ENCODE measurements at places on chromosomes 2 and 18.

- no peaks in the 10 kb centered on the region for H3K27me3 ChIP-seq
- no peaks in the 10 kb centered on the region for H3K36me3 ChIP-seq
- no peak for DNase-seq
- peaks cover 28% of the 10 kb centered on the region for H3K4me1 ChIP-seq
- H3K4me3 ChIP-seq = peak overlapping the region; percentile 40
Observed at GRCh38 chr2:28390746-28391563, 1.7 kb upstream of the FOSL2 start.

- H3K27ac ChIP-seq = no peak overlapping the region
- H3K4me3 ChIP-seq = no peak overlapping the region
- H3K36me3 ChIP-seq = no peaks in the 10 kb centered on the region
- H3K4me1 ChIP-seq = no peaks in the 10 kb centered on the region
- no peaks in the 10 kb centered on the region for H3K27me3 ChIP-seq
- DNase-seq = no peak
Observed at GRCh38 chr2:145199827-145200706, 680.1 kb upstream of the ZEB2 start.

DNA sequence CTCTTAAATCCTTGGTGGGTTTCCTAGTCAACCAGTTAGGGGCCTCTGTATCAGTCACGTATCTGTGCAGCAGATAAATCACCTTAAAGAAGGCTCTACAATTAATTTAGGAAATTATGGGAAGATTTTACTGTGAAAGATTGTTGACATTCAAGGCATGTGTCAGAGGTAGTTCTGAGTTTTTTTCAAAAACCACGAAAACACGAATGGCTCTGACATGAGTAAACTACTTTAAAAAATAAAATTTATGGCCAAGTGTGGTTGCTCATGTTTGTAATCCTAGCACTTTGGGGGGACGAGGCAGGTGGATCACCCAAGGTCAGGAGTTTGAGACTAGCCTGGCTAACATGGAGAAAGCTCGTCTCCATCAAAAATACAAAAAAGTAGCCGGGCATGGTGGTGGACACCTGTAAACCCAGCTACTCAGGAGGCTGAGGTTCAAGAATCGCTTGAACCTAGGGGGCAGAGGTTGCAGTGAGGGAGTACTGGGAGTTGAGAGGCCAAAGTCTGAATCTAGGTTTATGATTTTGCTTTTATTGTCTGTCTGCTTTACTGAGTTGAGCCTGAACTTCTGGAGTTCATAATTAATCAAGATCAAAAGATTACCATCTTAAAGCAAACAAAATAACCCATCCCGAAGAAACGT is 77.1 kb downstream of the SPRED2 start:
- H3K27me3 ChIP-seq = no peaks in the 10 kb centered on the region
- no peaks in the 10 kb centered on the region for H3K36me3 ChIP-seq
- H3K27ac ChIP-seq = no peak overlapping the region
- H3K4me3 ChIP-seq = no peak overlapping the region

- DNase-seq = no peak
- H3K27ac ChIP-seq = no peak overlapping the region
- H3K36me3 ChIP-seq = no peaks in the 10 kb centered on the region
Observed at GRCh38 chr18:42271647-42272414, 316.8 kb downstream of the PIK3C3 start.

DNA sequence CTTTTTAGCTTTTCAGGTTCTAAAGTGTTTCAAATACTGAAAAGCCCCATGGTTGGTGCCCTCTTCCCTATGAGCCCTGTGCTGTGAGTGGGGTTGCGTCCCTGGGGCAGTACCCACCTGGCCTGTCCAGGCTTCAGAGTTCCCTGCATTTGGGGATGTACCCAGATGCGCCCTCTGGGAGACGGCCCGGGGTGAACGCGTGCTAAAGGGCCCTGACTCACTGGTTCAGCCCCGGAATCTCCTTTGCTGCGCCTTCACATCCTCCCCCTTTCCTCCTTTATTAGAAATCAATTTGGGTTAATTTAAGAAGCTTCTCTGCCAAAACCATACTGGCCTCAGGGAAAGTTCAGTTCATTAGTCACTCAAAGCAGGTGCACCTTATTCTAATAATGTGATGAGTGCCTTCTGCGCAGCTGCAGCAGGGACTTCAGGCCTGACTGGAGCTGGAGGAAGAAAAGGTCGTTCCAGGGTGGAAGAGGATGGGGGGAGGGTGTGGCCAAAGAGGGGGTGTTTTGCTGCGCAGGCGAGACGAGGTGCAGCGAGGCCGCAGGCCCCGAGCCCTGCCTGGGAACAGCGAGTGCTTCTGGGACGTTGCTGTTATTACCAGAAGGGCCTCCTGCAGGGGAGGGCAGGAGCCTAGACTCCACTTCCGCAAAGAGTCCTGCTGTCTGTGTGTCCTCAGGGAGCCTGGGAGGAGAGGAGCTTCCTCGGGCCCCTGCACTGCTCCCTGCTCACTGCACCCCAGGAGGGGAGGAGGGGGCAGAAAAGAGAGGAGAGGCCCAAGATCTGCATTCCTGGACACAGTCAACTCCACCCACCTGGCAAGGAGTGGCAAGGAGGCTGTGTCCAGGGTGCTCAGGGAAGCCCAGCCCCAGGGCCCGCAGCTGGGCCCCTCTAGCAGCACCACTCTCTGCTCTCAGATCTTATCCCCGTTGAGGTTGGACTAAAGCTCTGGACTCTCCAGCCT is 223.2 kb upstream of the PXDN start:
- H3K27ac ChIP-seq = no peak overlapping the region
- no peak for DNase-seq
- H3K36me3 ChIP-seq = no peaks in the 10 kb centered on the region
- H3K4me1 ChIP-seq = no peaks in the 10 kb centered on the region
- H3K4me3 ChIP-seq = no peak overlapping the region
- no peaks in the 10 kb centered on the region for H3K27me3 ChIP-seq

- no peaks in the 10 kb centered on the region for H3K27me3 ChIP-seq
- H3K27ac ChIP-seq = no peak overlapping the region
- no peak for DNase-seq
- H3K36me3 ChIP-seq = no peaks in the 10 kb centered on the region
- no peaks in the 10 kb centered on the region for H3K4me1 ChIP-seq
- no peak overlapping the region for H3K4me3 ChIP-seq
Observed at GRCh38 chr2:16044946-16045456, 104.7 kb downstream of the MYCN start.

- no peak for DNase-seq
- H3K27me3 ChIP-seq = no peaks in the 10 kb centered on the region
- H3K27ac ChIP-seq = no peak overlapping the region
- H3K4me1 ChIP-seq = no peaks in the 10 kb centered on the region
- H3K4me3 ChIP-seq = no peak overlapping the region
Observed at GRCh38 chr2:204890680-204891079, 345.4 kb downstream of the PARD3B start.

DNA sequence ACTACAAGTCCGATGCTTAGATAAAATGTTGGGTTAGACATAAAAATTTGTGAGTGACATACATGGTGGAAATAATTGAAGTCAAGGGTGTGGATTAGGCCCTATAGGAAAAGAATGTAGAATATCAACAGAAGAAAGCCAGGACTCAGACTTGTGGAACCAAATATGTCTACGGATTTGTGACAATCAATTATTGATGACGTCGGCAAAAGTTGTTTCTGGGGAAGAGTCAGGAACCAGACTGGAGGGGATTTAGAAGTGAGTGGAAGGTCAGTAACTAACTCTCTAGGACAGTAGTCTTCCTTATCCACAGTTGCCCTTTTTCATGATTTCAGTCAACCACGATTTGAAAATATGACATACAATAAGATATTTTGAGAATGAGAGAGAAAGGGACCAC is 130.9 kb upstream of the TANK start:
- H3K4me1 ChIP-seq = no peaks in the 10 kb centered on the region
- H3K4me3 ChIP-seq = no peak overlapping the region
- H3K27me3 ChIP-seq = no peaks in the 10 kb centered on the region
- H3K27ac ChIP-seq = no peak overlapping the region
- no peak for DNase-seq

- H3K4me3 ChIP-seq = no peak overlapping the region
- H3K27ac ChIP-seq = no peak overlapping the region
- H3K4me1 ChIP-seq = no peaks in the 10 kb centered on the region
- no peaks in the 10 kb centered on the region for H3K27me3 ChIP-seq
- no peak for DNase-seq
Observed at GRCh38 chr2:128777196-128778035, 458.7 kb upstream of the HS6ST1 start.

DNA sequence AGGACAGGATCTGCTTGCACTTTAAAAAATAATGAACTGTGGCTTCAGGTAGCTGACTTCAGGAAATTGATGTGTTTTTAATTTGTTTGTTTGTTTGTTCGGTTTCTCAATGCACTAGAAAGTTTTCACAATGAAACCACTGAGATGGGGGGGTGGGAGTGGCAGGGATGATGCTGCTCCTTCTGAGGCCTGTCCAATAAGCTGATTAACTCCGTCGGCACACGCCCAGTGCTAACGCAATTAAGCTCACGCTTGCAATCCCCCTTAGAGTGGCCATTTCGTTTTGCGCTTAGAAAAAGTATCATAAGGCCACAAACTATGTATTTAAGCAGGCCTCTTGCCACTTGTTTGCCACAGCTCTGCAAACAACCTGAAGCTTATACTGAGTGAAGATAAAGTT is 12.5 kb upstream of the GPR39 start:
- no peaks in the 10 kb centered on the region for H3K36me3 ChIP-seq
- no peak overlapping the region for H3K4me3 ChIP-seq

GRCh38 chr2:69405306-69405705 is 18.3 kb upstream of the GFPT1 start:
- H3K27ac ChIP-seq = no peak overlapping the region
- no peak overlapping the region for H3K4me3 ChIP-seq
- H3K27me3 ChIP-seq = no peaks in the 10 kb centered on the region
- no peak for DNase-seq

GRCh38 chr2:64922482-64923384 is 66.5 kb upstream of the SLC1A4 start:
- no peaks in the 10 kb centered on the region for H3K36me3 ChIP-seq
- no peak overlapping the region for H3K4me3 ChIP-seq
- peaks cover 23% of the 10 kb centered on the region for H3K4me1 ChIP-seq
- DNase-seq = no peak

DNA sequence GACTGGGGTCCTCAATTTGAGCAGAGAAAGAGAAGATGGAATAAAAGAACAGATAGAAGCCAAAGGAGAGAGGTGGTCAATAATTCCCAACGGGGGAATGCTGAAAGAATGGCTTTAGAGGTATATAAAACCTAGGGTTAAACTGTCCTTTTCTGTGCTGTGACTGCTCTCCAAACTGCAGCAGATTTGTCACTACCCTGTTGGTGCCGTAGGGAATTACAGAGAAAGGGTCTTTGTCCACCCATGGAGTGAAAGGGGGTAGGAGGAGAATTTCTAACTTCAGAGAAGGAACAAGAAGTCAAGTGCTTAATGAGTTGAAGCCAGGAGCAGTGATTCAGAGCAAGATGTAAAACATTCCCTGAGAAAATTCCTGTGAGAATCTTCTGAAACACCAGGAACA is 486.5 kb downstream of the NUP35 start:
- DNase-seq = no peak
- H3K36me3 ChIP-seq = no peaks in the 10 kb centered on the region
- H3K27me3 ChIP-seq = no peaks in the 10 kb centered on the region
- no peak overlapping the region for H3K4me3 ChIP-seq
- H3K27ac ChIP-seq = no peak overlapping the region

DNA sequence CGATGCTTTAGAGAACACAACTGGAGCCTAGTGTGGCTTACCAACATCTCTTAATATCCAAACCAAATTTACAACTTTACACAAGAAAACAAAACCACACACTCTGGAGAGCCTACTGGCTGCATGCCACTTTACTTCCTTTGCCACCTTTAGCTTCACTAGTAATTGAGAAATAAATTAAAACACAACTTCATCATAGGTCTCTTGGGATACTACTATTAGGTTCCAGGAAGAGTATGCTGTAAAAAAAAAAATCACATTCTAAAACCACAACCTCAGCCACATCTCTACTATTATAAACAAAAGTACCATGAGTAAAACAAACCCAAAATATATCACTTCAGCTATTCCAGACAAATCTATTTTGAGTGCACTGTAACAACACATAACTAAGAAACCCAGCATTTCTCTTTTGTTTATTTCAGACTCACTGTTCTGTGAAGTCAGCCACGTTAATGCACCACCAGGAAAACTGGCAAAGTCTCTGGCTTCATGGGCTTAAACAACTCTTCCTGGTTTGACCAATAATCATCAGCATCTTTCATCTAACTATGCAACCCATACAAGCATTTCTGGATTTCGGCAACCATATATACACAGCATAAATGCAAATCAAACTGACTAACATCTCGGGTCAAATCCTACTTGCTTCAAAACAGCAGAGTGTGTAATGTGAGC is 59.1 kb downstream of the REV1 start:
- no peak for DNase-seq
- no peak overlapping the region for H3K4me3 ChIP-seq
- H3K27ac ChIP-seq = no peak overlapping the region
- H3K4me1 ChIP-seq = no peaks in the 10 kb centered on the region

DNA sequence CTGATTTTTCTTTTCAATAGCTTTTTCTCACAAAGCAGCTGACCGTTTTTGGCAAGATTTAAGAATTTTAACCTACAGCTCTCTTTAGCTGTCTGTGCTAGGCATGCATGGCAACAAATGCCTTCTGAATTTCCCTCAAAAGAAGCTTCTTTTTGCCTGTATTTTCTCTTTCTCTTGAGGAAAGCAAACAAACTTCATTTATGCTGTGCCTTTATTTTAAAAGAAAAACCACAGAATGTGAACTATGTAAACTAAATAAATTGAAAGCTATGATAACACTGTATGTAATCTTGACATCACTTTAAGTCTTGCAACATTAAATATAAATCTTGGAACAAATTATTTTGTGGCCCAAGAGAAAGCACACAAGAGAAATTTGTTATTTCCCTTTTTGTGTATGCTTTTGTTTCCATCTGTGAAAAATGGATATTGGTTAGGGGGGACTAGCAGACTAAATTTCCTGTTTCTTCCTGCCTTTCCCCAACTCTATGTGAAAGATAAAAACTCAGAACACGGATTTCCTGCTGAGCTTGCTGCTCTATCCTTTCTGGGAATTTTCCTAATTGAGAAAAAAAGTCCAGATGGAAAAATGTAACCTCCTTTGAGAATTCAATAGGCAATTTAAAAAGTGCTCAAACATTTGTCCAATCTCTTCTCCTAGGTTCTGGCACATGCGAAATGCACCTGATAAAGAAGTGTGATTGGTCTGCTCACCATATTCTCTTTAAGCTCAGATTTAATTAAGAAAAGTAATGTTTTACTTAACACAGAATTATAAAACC is 20.9 kb upstream of the TFPI start:
- H3K4me1 ChIP-seq = no peaks in the 10 kb centered on the region
- no peak for DNase-seq
- no peaks in the 10 kb centered on the region for H3K27me3 ChIP-seq
- H3K27ac ChIP-seq = no peak overlapping the region

DNA sequence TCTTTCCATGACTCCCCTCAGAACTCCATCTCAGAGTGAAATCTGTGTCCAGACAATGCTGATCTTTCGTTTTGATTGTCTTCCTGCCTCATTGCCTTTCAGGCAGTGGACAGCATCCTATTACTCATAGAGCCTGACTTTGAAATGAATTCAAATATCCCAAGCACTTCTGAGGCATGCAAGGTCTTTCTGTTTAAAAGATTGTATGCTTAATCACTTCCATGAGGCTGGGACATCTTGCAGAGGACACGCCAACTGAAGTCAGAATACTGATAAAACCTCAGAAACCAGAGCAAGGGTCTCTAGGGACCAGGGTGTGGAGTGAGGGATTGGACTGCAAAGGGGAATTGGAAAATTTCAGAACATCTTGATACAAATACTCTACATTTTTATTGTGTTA is 836.5 kb upstream of the ID2 start:
- no peak overlapping the region for H3K27ac ChIP-seq
- no peak for DNase-seq
- H3K4me3 ChIP-seq = no peak overlapping the region
- H3K27me3 ChIP-seq = no peaks in the 10 kb centered on the region

All from natural killer cell (primary cell).